ENCODE measurements at places on chromosomes 3 and 15.

- H3K27ac ChIP-seq = no peak overlapping the region
- DNase-seq = no peak
- peaks cover 13% of the 10 kb centered on the region for H3K27me3 ChIP-seq
- no peaks in the 10 kb centered on the region for H3K36me3 ChIP-seq
Observed at GRCh38 chr3:141103503-141103902, 52.4 kb downstream of the SPSB4 start.

DNA sequence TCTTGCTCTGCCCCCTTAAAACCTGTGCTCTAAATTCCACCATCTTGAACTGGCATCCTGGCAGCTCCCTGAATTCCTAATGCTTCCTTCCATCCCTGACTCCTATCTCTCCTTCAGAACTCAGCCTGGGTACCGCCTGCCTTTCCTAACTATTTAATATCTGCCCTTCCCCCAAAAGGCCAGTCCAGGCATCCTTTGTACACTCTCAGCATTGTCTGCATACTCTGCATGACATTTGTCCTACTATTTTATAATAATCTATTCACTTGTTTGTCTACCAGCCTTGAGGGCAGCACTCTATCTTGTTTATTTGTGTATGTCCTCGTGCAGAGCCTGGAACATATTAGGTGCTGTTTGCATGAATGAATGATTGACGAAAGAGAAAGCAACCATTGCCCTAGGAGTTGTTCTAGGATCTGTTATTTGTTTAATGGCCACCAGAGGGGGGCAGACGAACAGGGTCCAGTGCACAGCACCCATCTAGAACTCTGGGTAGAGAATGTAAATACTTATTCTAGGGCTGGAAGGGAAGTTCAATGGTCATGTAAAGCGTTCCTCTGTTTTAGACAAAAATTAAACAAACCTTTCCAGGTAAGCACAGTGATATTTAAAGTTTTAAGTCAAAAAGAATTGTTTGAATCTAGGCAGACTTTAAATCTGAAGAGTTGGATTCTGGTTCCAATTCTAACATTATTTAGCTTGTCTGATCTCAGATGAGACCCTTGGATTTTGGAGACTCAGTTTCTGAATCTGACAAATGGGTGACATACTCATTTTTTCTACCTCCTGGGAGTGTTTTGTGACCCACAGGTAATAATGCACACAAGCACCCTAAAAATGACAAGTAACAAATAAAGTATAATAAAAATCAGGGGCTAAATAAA lies 125.8 kb upstream of the GALNT15 start:
- peaks cover 5% of the 10 kb centered on the region for H3K4me1 ChIP-seq
- peaks cover 4% of the 10 kb centered on the region for H3K27me3 ChIP-seq
- H3K4me3 ChIP-seq = peak overlapping the region; percentile 49
- DNase-seq = peak; percentile 23
- H3K27ac ChIP-seq = no peak overlapping the region

DNA sequence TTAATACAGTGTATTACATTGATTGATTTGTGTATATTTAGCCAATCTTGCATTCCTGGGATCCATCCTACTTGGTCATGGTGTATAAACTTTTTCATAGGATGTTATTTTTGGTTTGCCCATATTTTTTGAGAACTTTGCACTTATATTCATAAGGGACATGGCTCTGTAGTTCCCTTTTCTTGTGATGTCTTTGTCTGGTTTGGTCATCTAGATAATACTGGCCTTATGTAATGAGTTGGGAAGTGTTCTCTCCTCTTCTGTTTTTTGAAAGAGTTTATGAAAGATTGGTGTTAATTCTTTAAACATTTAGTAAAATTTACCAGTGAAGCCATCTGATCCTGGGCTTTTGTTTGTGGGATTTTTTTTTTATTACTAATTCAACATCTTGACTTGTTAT lies 9.6 kb downstream of the CHST13 start:
- no peaks in the 10 kb centered on the region for H3K4me1 ChIP-seq
- no peak overlapping the region for H3K4me3 ChIP-seq
- peaks cover 3% of the 10 kb centered on the region for H3K36me3 ChIP-seq
- no peak for DNase-seq

GRCh38 chr3:117407317-117407716 lies 697.7 kb downstream of the TUSC7 start:
- DNase-seq = no peak
- H3K27ac ChIP-seq = no peak overlapping the region
- no peak overlapping the region for H3K4me3 ChIP-seq
- H3K4me1 ChIP-seq = no peaks in the 10 kb centered on the region
- H3K36me3 ChIP-seq = no peaks in the 10 kb centered on the region

DNA sequence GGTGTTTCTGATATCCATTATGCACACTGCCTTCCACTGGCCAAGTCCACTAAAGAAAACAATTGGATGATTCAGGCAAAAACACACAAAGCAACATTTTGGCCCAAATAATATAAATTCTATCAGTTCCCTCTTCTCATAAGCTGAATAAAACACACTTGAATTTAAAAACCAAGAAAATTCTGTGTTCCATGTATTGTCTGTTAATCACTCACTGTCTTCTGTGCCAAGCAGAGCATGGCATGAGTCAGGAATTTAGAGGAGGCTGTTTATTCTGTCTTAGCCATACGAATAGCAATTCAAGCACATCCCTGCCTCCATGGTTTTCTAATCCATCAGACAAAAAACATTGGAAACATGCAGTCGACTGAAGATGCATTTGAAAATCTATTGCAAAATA lies 215.6 kb upstream of the UMPS start:
- no peaks in the 10 kb centered on the region for H3K4me1 ChIP-seq
- no peak for DNase-seq
- H3K36me3 ChIP-seq = no peaks in the 10 kb centered on the region
- no peak overlapping the region for H3K4me3 ChIP-seq

GRCh38 chr15:95624100-95624499 lies 706.4 kb upstream of the NR2F2 start:
- no peaks in the 10 kb centered on the region for H3K27me3 ChIP-seq
- no peak overlapping the region for H3K27ac ChIP-seq
- H3K4me1 ChIP-seq = peaks cover 3% of the 10 kb centered on the region
- no peaks in the 10 kb centered on the region for H3K36me3 ChIP-seq
- DNase-seq = no peak

DNA sequence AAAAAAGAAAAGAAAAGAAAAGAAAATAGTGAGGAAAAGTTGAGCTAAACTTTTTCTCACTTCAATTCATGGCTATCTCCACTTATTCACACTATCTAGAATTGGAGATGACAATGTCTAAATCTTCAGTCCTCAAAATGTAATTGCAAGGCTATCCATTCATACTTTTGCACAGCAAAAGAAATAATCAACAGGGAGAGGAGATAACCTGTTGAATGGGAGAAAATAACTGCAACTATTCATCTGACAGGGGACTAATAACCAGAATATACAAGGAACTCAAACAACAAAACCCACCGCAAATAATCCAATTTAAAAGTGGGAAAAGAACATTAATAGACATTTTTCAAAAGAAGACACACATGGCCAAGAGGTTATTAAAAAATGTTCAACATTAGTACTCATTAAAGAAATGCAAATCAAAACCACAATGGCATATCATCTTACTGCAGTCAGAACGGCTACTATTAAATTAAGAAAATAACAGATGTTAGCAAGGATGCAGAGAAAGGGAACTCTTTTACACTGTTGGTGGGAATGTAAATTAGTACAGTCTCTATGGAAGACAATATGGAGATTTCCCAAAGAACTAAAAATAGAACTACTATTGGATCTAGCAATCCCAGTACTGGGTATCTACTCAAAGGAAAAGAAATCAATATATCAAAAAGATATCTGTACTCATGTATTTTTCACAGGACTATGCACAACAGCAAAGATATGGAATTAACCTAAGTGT lies 73.5 kb upstream of the PPIB start:
- peaks cover 3% of the 10 kb centered on the region for H3K36me3 ChIP-seq
- no peak overlapping the region for H3K4me3 ChIP-seq
- H3K27me3 ChIP-seq = no peaks in the 10 kb centered on the region
- H3K27ac ChIP-seq = no peak overlapping the region
- DNase-seq = no peak
- H3K4me1 ChIP-seq = peaks cover 38% of the 10 kb centered on the region

DNA sequence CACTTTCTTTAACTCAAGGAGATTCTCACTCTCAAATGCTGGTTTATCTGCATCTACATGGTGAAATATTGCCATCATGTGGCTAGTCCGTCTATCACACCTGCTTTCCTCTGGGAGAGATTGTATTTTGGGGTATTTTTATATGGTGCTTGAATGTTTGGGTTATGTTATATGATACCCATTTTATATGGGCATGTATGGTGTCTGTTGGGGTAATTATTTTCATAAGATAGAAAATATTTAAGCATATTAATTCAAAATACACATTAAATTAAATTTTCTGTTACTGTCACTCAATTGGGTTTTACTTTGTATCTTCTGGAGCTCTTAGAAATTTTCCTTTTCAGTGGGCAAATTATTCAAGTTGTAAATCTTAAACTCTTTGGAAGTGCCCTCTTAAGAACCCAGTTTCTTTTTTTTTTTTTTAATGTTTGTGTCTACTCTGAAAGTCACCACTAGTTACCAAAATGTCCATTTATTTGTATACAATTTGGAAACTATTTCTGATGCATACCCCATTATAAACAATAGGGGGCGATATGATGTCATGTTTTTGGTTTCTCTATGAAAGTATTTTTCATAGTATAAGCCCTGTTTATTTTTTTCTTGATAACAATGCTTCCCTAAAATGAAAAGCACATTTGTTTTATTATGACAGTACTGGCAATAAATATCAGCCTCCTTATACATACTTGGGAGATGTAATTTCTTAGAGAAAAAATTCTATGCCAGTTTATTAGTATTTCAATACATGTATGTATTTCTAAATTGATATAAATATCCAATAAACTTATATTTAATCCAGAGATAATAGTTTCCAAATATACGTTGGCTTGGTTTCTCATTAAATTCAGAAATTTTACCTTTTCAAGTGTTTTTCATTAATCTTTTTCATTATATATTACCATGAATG lies 36.1 kb upstream of the PLSCR5 start:
- no peaks in the 10 kb centered on the region for H3K36me3 ChIP-seq
- DNase-seq = no peak
- no peaks in the 10 kb centered on the region for H3K4me1 ChIP-seq
- no peak overlapping the region for H3K27ac ChIP-seq
- no peak overlapping the region for H3K4me3 ChIP-seq
- H3K27me3 ChIP-seq = no peaks in the 10 kb centered on the region

DNA sequence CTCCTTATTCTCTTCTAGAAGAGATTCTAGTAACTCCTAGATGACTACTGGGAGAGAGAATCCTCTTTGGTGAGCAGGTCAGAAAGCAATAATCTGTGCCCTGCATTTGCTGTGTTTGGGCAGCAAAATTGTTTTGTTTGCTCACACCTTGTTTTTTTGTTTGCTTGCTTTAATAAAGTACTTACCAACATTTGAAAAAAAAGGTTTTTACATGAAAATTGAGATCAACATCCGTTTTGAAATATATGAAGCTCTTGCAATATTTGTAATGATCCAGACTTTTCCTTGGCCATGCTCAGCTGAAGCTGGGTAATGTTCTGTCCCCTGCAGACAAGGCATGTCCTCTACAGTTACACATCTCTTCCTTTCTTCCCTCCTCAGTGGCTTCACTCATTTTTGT lies 62.2 kb downstream of the DIPK2A start:
- H3K27ac ChIP-seq = no peak overlapping the region
- no peak for DNase-seq
- no peaks in the 10 kb centered on the region for H3K27me3 ChIP-seq
- H3K4me3 ChIP-seq = no peak overlapping the region

DNA sequence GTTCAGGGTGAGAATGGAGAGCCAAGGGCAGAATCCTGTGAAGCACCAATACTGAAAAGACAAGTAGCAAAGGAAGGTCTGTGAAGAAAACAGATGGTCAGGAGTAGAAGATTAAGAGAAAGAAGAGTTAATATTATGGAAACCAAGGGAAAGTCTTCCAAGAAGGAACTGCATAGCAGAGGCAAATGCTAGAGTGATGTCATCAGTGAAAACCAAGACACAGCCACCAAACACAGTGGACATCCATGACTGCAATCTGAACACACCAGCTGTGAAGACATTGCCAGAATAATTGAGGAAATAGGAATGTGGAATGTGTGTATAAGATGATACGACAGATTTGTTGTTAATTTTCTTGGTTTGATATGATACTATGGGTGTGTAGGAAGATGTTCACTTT lies 26.8 kb upstream of the ZBTB38 start:
- H3K36me3 ChIP-seq = no peaks in the 10 kb centered on the region
- H3K4me3 ChIP-seq = no peak overlapping the region
- DNase-seq = no peak

DNA sequence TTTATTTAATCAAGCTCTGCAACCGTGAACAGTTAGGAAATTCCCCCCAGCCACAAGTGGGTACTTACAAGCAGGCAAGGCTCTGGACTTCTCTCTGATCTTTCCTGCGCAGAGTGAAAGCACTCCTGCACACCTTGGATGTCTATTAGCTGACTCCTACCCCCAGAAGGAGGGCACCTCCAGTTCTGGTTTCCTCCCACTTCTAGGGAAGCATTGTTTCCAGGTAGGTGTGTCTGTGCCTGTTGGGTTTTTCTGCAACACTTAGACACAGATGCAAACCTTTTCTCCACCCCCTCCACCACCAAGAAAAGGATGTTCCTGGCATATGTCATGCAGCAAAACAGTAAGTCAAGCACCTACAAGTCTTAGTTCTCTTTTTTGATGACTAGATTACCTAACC lies at the start of gene ZBED2:
Gene ZBED2 (minus strand): TSS at position 115 of the 400 bp plus-strand sequence. CDS start 1,145 bp downstream, outside the sequence.
- H3K27ac ChIP-seq = peak within 1 kb of the TSS; percentile 86
- H3K36me3 ChIP-seq = peaks cover 24% of the 10 kb centered on the region
- H3K4me3 ChIP-seq = no peak within 1 kb of the TSS
- H3K27me3 ChIP-seq = no peaks in the 10 kb centered on the region
- no peak for DNase-seq

GRCh38 chr15:84143753-84144314 lies 91.7 kb upstream of the GOLGA6L4 start:
- H3K27ac ChIP-seq = no peak overlapping the region
- no peaks in the 10 kb centered on the region for H3K36me3 ChIP-seq
- DNase-seq = no peak
- H3K4me3 ChIP-seq = no peak overlapping the region
- peaks cover 35% of the 10 kb centered on the region for H3K27me3 ChIP-seq

- no peaks in the 10 kb centered on the region for H3K4me1 ChIP-seq
- H3K27ac ChIP-seq = no peak overlapping the region
- H3K4me3 ChIP-seq = no peak overlapping the region
Observed at GRCh38 chr3:100183608-100184125, 69.4 kb upstream of the FILIP1L start.

DNA sequence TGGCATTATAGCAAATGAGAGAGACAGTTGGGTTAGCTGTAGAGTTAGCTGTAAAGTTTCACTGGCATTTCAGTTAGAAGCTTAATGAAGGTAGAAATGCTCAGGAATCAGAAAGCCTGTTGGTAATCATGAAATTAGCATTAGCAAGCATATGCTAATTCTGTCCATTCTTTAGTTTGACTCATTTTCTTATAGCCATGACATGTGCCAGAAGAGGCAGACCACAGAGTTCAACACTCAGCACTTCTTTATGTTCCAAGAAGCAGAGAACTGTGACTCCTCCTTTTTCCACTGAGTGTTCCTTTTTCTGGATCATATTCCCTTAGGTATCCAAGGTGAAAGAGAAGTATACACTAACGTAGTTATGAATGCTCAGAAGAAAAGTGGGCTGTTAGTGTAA lies 276.2 kb upstream of the SGO1 start:
- no peak for DNase-seq
- no peak overlapping the region for H3K27ac ChIP-seq
- no peaks in the 10 kb centered on the region for H3K4me1 ChIP-seq
- no peak overlapping the region for H3K4me3 ChIP-seq

All from effector memory CD8-positive, alpha-beta T cell (primary cell).